Hypothalamus (tissue), 51 donors: ENCODE measurements at places on chromosomes 3 and 15.

GRCh38 chr3:70952033-70952747 lies 631.3 kb downstream of the FOXP1 start:
- DNase-seq, result no peak

- DNase-seq, result no peak
These were observed 77.5 kb downstream of the RPL22L1 start for GRCh38 chr3:170792471-170792870.

DNA sequence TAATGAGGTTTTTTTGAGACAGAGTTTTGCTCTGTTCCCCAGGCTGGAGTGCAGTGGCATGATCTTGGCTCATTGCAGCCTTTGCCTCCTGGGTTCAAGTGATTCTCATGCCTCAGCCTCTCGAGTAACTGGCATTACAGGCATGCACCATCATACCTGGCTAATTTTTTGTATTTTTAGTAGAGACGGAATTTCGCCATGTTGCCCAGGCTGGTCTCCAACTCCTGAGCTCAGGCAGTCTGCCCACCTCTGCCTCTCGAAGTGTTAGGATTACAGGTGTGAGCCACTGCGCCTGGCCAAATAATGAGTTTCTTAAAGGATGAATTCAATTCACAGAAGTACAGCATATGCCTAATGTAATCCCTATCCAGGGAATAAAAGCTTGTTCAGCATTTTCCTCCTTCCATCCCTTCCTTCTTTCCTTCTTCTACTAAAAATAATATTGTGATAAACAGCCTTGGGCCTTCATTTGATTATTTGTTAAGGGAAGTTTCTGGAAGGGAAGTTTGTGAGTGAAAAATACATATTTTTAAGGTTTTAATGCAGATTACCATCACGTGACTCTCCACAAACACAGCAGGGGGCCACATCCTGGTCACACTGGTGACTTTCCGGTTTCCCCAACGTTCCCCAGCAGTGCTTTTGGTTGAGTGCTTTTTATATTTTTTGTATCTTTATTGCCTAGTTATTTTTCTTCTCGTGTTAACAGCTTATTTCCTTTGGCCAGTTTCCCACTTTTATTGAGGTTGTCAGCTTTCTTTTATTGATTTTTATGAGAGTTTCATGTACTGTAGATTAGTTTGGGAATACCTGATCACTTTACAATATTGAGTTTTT lies 116.8 kb downstream of the USP13 start:
- no peak for DNase-seq

DNA sequence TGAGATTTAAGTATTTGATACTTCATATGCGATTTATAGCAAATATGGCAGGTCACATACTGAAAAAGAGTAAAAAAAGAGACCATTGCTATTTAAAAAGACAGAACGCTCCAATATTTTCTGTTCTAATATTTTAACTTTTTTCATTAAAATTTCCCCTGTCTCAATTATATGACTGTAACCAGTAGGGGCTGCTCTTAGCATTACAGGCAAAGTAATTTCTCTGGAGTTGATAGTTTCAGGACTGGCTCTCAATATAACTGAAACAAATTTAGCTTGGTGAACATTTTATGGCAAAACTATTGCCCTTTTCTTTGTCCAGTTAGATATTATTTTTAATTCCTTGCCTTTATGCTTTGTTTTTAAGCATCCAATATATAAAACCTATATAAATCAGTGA lies 286.3 kb upstream of the ROBO2 start:
- DNase-seq, result no peak

DNA sequence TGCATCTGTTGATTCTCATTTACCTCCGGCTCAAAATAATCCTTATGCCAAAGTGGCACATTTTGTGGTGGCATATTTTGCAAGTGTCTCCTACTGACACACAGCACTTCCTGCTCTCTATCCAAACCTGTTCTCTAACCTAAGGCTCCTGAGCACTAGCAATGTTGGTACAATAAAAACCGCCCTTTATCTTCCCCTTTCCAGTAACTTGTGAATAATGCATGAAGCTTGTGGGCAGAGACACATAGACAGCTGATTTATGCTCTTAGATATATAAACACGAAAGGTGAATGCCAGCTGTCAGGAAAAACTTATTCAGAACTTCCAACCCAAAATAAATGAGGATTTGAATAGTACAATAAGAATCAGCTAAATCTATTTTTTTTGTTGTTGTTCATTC lies 34.6 kb upstream of the ARPIN start:
- no peak for DNase-seq

GRCh38 chr15:48719668-48720067 lies 74.2 kb upstream of the FBN1 start:
- DNase-seq, result no peak

- DNase-seq, result no peak
These were observed 12.7 kb downstream of the KLHL25 start for GRCh38 chr15:85782064-85782463.

GRCh38 chr3:178137831-178138230 lies 398.4 kb upstream of the KCNMB2 start:
- DNase-seq, result no peak

GRCh38 chr3:132354916-132355702 lies 37.9 kb downstream of the ACP3 start:
- no peak for DNase-seq

GRCh38 chr3:183261151-183261724 lies 8.2 kb downstream of the B3GNT5 start:
- DNase-seq, result no peak
